BJ (cell line): ENCODE measurements at places on chromosomes 5 and 9.
A peak's percentile ranks its signal among the peaks of the same experiment; 100 is the strongest.

DNA sequence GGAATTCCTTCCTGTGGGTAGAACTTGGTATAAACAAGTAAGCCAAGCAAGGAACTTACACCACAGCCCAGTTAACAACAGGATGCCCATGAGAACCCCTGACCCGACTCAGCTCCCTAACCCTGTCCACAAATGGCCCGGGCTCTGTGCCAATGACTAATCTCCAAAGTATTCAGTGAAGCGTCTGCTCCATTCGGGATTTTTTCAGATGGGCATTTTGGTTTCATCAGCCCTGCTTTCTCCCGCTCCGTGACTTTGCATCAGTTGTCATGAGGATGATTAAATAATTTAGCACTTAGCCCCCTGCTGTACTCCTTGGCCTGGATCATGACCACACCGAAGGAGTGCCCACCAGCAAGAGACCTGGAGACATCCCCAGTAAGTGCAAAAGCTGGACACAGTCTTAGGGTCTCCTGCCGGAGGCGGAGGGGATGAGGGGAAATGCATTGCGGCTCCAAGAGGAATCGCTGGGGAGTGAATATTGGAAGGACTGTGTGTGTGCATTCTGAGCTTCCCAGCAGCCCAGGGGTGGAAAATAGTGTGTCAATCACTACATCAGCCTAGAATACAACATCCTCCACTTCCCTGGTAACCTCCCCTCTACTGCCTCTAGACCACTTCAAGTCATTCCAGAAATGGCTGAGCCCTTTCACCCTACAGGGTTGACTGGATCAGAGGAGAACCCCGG is 41.4 kb upstream of the DNAH5 start:
- DNase-seq = peak; percentile 53

GRCh38 chr9:21994556-21995005 is at the start of gene CDKN2B-AS1:
TSS of gene CDKN2B-AS1 (plus strand) at chr9:21994791.
- DNase-seq = no peak

DNA sequence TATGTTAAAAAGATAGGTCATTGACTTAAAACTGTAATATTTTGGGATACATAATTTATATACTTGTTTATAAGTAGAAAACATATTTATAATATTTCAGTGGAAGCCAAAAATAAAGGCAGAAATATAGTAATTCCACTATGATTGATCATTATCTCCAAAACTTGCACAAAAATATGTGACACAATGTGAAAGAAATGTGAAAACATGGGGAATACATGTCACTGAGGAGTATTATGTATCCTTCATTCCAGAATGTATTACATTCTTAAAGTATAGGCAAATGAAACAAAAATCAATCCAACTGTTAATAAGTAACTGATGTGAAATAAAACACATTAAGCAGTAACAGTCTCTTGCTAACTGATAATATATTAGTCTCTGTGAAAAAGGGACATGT is 236.7 kb downstream of the CDH18 start:
- no peak for DNase-seq

GRCh38 chr5:172806897-172807672 is 27.0 kb upstream of the ERGIC1 start:
- DNase-seq = no peak

GRCh38 chr5:134586866-134587524 is 45.6 kb downstream of the SAR1B start:
- no peak for DNase-seq

DNA sequence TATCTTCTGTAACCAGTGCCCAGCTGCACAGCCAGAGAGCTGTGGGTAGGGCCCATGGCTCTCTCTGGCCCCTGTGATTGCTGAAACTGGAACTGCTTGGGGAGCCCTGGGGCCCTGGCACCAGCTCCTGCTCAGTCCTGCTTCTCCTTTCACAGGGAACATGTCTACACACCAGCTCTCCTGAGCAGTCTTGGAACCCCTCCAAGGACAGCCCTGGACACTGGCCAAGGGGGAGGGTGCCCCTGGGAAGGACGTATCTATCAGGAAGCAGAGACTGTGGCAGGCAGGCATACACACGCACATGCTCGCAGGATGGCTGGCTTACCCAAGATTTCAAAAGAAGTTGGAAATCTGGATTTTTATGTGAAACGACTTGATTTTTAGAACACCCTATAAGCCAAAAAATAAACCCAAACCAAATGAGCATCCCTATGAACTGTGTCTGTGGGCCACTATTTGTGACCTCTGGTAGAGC is 8.8 kb upstream of the TRAF1 start:
- peak; percentile 56 for DNase-seq

GRCh38 chr5:89120719-89121118 is 237.7 kb upstream of the MEF2C start:
- no peak for DNase-seq

DNA sequence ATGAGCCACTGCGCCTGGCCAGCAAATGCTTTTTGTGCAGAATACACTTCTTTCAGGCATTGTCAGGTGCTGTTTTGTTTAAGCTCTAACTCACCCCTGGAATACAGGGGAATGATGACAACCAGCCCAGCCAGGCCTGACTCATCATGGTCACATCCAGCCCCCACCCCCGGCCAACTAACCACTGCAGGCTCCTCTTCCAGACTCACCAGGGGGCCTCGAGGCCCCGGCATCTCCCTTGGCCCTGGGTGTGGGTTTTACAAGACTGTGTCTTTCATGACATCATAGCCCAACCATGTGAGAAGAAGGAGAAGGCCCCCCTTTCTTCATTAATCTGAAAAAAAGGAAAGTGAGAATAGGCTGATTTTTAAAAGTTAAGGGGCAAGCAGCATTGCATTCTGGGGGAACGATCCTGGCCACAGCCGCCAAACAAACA is 35.5 kb downstream of the OLFML2A start:
- DNase-seq = peak; percentile 98

DNA sequence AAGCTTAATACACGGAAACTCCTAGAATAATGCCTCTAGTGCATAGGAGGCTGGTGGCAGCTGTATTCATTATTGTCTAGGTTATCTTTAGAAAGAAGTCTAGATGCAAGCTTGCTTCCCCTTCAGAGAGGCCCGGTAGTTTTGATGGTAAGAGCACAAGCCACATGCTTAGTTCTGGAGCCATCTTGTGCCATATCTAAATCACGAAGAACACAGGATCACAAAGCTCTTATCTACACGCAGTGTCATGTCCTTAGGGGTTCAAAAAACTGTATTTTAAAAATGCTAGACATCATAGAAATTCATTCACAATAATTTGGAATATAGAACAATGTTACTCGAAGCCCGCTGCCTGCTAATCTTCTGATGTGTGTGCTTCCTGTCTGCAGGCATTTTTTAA is 6.2 kb downstream of the CACFD1 start:
- DNase-seq = no peak

- no peak for DNase-seq
Observed at GRCh38 chr9:122084026-122084675, 9.0 kb downstream of the TTLL11 start.

DNA sequence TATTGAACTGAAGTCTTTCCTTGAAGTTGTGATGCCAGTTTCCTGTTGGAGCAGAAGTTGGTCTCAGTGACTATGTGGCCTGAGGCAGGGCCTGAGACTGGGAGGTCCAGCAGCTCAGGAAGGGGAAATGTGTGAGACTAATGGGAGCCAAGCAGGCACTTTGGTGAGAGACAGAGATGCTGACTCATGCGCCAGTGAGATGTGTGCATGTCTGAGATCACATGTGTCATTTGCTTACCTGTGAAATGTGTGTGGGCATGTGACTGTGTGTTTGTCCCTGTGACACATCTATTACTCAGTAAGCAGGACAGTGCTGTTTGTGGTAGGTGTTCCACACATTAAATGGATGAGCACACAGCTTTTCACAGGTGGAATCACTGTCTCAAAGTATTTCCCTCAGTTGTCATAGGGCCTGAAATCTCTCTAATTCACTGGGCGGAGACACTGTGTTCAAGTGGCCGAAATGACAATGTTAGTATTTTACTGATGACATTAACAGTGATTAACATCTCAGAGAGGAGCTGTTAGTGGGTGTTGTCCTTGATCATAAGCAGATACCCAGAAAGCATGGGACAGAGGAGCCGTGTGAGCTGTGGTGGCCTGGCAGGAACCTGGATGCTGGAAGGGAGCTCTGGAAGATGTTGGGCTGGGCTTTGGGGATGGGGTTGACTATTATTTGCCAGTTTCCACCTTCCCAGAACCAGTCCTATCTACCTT is 7.4 kb downstream of the NPR2 start:
- DNase-seq = peak; percentile 26

DNA sequence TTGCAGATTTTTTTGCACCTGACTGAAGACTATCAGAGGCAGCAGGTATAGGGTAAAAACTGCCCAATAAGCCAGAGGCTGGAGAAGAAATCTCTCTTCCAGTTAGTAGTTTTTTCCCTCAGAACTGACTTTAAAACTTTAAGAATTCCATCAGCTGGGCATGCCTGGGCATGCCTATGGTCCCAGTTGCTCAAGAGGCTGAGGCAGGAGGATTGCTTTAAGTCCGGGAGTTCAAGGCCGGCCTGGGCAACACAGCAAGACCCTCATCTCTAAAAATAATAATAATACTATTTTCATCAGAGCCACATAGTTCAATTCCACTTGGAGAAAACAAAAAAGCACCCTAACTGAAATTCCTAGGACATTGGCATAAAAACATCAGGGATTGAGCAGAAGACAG is 30.3 kb downstream of the SUSD1 start:
- no peak for DNase-seq

DNA sequence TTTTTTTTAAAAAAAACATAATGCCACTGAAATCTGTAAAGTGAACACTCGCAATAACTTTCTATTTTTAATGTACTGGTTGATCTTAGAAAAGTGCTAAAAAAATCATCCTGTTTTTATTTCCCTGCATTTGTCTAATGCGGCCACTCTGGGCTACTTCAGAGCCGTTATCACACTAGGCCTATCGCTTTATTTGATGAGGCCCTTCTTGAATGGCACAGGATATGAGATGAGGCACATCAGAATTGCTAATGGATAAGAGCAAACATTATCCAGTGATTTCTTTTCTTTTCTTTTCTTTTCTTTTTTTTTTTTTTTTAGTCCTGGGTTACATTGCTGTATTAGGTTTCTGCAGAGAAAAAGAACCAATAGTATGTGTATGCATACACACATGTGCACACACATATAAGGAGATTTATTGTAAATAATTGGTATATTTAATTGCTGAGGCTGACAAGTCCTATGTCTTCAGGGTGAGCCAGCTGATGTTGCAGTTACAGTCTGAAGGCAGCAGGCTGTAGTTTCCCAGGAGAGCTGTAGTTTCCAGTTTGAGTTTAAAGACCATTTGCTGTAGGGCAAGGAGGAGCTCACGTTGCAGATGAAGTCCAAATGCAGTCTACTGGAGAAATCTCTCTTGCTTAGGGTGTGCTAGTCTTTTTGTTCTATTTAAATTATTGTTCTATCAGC is 391.7 kb downstream of the MED10 start:
- no peak for DNase-seq

GRCh38 chr5:56434986-56435385 is 201.9 kb upstream of the ANKRD55 start:
- DNase-seq = no peak

DNA sequence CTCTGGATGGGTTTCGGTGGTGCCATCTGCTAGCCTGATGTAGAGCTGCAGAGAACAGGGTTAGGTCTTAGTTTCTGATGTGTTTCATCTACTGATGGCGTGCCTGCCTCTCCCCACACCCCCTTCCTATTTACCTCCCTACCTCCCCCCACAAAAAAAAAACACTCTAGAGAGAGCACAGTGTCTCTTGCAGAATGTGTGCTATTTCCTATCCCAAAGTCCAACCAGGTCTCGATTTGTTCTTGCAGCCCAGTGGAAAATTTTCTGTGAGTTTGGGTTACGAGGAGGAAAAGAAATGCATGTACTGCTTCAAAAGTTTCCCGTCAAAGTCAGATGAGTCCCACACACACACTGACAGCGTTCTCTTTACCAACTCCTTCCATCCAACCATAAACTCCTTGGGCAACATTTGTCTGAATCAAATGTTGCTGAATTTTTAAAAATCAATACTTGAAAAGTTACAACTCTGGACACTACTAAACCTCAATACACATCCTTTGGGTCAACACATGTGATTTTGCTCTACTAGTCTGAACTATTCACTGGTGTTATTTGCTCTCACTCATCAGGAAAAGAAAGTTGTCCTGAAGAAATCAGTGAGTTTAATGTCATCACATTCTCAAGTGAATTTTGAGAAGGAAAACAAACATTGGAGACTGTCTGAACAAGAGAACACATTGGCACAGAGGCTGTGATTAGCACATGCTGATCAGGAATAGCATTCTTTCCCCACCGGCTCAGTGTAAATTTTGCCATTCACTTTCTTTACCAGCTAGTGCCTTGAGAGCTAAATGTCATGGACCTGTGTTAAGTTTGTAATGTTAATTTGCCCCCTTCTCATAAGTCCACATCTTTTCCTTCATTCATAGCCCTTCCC is 84.1 kb downstream of the MAMDC2 start:
- no peak for DNase-seq

- no peak for DNase-seq
Observed at GRCh38 chr5:110803467-110804326, 64.9 kb downstream of the SLC25A46 start.

- no peak for DNase-seq
Observed at GRCh38 chr5:83972236-83972635, 251.6 kb upstream of the HAPLN1 start.

DNA sequence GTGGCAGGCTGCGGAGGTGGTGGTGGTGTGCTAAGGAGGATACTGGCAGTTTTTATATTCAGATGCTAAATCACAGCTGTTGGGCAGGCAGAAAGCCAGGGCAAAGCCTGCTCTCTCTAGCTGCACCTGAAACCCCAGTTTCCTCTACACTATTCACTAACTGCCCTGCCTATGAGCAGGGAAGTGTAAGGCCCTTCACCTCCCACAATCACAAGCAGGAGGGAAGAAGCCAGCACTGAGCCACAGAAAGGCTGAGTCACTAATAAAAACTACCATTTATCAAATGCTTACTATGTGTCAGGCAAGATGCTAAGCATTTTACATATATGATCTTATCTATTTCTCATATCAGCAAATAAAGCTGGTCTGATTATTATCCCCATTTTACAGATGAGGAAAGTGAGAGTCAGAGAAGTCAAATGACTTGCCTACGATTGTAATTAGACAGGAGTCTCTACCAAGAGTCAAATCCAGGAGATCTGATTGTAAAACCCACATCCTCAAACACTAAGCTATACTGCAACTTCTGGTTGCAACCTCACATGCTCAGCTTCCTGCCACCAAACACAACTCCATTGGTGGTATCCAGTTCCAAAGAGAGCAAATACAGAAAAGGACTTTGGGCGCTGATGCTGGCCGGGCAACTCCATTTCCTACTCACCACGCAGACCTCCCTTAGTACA is 17.7 kb upstream of the IL6ST start:
- peak; percentile 38 for DNase-seq

GRCh38 chr9:104412238-104412637 is 91.8 kb upstream of the OR13F1 start:
- no peak for DNase-seq

GRCh38 chr5:109876941-109877669 is 187.4 kb downstream of the MAN2A1 start:
- no peak for DNase-seq

DNA sequence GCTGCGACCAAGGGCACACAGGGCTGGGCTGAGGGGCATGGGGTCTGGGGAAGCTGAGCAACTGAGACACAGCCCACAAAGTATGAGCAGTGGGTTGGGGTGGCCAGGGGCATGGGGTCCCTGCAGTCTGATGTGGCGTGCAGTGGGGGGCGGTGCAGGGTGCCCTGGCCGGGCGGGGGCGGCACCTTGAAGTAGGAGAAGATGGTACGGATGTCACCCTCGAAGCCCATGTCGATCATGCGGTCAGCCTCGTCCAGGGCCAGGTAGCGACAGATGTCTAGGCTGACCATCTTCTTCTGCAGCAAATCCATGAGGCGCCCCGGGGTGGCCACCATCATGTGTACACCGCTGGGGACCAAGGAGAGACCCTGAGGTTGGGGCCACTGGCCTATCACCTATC is 3.3 kb downstream of the DDX41 start:
- DNase-seq = no peak

- DNase-seq = no peak
Observed at GRCh38 chr5:138544181-138545134, 1.4 kb upstream of the ETF1 start.
